Mesenteric fat pad (tissue), 1 donor: ENCODE measurements at places on chromosomes 2 and 18. TPM values are rescaled to one million over a fixed set of nuclear protein-coding genes. Genes with fewer than 3 reads are reported as not detected.

DSEL gene
- 19.8 TPM for total RNA-seq

GPAT2 gene
- 9.0 TPM for total RNA-seq

KLHL14 gene
- total RNA-seq: 0.45 TPM

TDRD15 gene
- total RNA-seq: 0.06 TPM

LRRC30 gene
- not detected for total RNA-seq

SP5 gene
- 0.26 TPM for total RNA-seq

CBLN2 gene
- total RNA-seq: not detected

ACVR1C gene
- total RNA-seq: 44.9 TPM

HSPE1 gene
- 95.8 TPM for total RNA-seq

EFR3B gene
- total RNA-seq: 2.0 TPM

LDAH gene
- total RNA-seq: 12.7 TPM

ELAC1 gene
- 6.2 TPM for total RNA-seq

C2orf66 gene
- total RNA-seq: 0.26 TPM

PLB1 gene
- total RNA-seq: 6.3 TPM

ZNF407 gene
- total RNA-seq: 14.4 TPM
